Naive B cell (primary cell): ENCODE measurements at places on chromosomes 7 and 10. TPM values are rescaled to one million over a fixed set of nuclear protein-coding genes. Genes with fewer than 3 reads are reported as not detected.

GRCh38 chr7:7808156-7808555, 89.7 kb upstream of the RPA3 start:
- no peak overlapping the region for H3K27ac ChIP-seq
- H3K4me1 ChIP-seq: peaks cover 7% of the 10 kb centered on the region
- no peak for DNase-seq
- no peak overlapping the region for H3K4me3 ChIP-seq
- no peaks in the 10 kb centered on the region for H3K27me3 ChIP-seq

DNA sequence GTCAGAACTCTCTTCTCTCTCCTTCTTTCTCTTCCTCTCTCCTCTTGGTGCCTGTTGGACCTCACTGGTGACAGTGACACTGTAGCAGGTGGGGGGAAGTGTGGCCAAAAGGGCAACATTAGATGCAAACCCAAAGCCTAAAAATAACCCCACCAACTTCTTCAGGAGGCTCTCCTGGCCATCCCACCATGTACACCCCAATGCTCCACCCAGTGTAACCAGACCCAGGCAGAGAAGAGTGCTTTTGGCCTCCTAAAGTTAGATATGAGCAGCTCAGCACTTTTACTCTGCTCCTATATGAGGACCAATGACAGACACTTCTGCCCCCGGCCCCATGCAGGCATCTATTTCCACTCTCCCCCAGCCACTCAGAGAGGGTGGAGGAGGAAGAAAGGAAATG, 5.5 kb downstream of the MYOZ1 start:
- no peaks in the 10 kb centered on the region for H3K27me3 ChIP-seq
- DNase-seq: no peak
- peak overlapping the region; percentile 24 for H3K27ac ChIP-seq

DNA sequence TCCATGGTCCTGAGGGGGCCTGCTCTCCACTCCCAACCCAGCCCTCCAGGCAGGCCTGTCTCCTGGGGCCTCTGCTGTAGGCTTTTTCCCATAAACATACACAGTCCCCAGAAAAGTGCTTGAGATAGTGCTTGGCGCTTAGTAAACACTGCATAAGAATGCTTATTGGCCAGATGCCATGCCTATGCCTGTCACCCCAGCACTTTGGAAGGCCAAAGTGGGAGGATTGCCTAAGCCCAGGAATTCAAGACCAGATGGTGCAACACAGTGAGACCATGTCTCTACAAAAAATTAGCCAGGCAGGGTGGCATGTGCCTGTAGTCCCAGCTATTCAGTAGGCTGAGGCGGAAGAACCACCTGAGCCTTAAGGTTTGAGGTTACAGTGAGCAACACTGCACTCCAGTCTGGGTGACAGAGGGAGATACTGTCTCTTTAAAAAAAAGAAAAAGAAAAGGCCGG, 24.6 kb upstream of the ASL start:
- H3K27me3 ChIP-seq: no peaks in the 10 kb centered on the region
- H3K36me3 ChIP-seq: no peaks in the 10 kb centered on the region
- H3K27ac ChIP-seq: no peak overlapping the region
- DNase-seq: no peak

DNA sequence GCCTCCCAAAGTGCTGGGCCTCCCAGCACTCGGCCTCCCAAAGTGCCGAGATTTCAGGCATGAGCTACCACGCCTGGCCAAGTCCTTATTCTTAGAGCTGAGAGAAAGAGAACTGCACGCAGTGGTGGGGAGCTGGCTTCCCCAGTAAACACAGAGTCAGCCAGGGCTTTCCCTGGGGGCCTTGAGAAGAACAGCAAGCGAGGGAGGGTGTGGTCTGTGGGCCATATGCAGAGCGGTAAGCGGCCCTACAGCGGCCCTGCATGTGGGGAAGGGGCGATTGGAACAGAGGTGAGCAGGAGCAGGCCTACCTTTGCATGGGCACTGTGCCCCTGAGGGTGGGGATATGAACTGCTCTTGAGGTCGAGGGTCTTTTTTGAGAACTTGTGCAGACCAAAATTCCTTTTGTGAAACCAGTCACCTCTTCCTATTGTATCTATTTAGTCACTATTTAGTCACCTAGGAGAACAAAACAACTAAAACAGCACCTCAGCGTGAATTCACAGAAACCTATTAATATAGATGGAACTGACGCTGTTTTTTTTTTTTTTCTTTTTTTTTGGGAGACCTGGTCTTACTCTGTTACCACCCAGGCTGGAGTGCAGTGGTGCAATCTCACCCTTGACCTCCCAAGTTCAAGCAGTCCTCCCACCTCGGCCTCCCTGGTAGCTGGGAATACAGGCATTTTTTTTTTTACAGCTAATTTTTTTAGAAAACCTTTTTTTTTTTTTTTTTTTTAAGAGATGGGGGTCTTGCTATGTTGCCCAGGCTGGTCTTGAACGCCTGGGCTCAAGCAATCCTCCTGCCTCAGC, 36.9 kb upstream of the SH2D4B start:
- H3K36me3 ChIP-seq: peaks cover 15% of the 10 kb centered on the region
- peak overlapping the region; percentile 94 for H3K27ac ChIP-seq
- peak overlapping the region; percentile 87 for H3K4me3 ChIP-seq
- H3K27me3 ChIP-seq: no peaks in the 10 kb centered on the region
- DNase-seq: peak; percentile 44
- peaks cover 79% of the 10 kb centered on the region for H3K4me1 ChIP-seq

- H3K27me3 ChIP-seq: peaks cover 45% of the 10 kb centered on the region
- no peak overlapping the region for H3K4me3 ChIP-seq
- DNase-seq: no peak
- H3K4me1 ChIP-seq: no peaks in the 10 kb centered on the region
- no peak overlapping the region for H3K27ac ChIP-seq
Measured at GRCh38 chr10:48236199-48236621, 38.3 kb downstream of the FRMPD2 start.

GRCh38 chr7:103622274-103622673, 176.3 kb upstream of the SLC26A5 start:
- DNase-seq: no peak
- peaks cover 14% of the 10 kb centered on the region for H3K27me3 ChIP-seq
- no peaks in the 10 kb centered on the region for H3K36me3 ChIP-seq

GRCh38 chr7:28729281-28729680, 228.8 kb downstream of the TRIL start:
- no peaks in the 10 kb centered on the region for H3K36me3 ChIP-seq
- H3K27ac ChIP-seq: no peak overlapping the region
- no peak for DNase-seq

Gene SFRP4
- polyA plus RNA-seq: not detected

DNA sequence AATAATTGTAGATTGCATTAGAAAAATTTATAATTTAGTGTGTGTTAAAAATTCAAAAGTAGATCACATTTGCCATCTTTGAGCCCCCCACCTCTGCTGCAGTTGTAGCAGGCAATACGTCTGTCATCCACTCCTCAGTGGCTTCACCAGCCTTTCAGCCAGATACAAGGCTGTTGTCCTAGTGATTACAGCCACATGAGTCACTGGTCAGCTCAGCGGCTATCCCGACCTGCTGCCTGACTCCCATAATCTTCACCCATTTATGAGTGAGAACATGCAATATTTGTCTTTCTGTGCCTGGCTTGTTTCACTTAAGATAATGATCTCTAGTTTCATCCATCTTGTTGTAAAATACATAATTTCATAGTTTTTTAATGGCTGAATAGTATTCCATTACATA, 9.2 kb downstream of the OR2A5 start:
- H3K27ac ChIP-seq: no peak overlapping the region
- peaks cover 4% of the 10 kb centered on the region for H3K36me3 ChIP-seq
- no peak overlapping the region for H3K4me3 ChIP-seq
